ENCODE measurements at places on chromosomes 13 and 19.

DNA sequence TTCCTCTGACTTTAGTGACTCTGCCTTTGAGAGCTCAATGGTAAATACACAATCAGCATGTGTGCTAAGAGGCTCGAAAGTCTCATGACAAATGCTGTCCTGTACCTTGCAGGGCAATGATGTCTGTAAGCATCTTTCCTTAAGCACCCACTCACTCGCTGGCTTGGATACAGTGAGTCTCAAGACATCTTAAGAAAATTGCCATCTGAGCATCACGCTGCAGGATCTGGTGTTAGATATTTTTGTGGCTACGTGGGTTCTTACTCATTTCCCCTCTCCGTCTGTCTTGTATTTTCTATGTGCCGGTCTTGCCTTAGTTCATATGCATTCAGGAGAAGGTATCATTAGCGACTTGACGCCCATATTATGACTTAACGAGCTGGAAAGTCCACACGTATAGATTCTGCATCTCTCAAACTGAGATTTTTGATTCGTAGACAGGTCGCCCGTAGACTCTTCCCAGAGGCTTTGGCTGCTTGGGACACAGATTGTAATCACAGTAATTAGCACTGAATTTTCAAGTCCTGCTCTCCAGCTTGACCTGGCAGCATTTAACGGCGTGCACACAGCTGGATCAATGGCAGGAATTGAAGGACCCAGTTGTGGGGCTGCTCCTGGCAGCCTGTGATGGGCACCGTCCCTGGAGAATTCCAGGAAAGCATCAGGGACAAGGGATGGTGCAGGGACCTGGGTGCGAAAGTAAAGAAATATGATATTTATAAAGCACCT is 231.2 kb downstream of the ZIC5 start:
- peaks cover 8% of the 10 kb centered on the region for H3K4me1 ChIP-seq
- no peak for DNase-seq
- H3K36me3 ChIP-seq = no peaks in the 10 kb centered on the region
- no peaks in the 10 kb centered on the region for H3K27me3 ChIP-seq
- H3K4me3 ChIP-seq = no peak overlapping the region
- H3K27ac ChIP-seq = no peak overlapping the region

GRCh38 chr19:55196803-55197202 is 12.5 kb downstream of the PTPRH start:
- no peak for DNase-seq
- H3K4me1 ChIP-seq = no peaks in the 10 kb centered on the region
- H3K4me3 ChIP-seq = no peak overlapping the region

- no peaks in the 10 kb centered on the region for H3K36me3 ChIP-seq
- DNase-seq = no peak
- H3K4me1 ChIP-seq = peaks cover 1% of the 10 kb centered on the region
- H3K27ac ChIP-seq = no peak overlapping the region
These were observed 11.2 kb upstream of the TYROBP start for GRCh38 chr19:35919306-35919705.

- no peaks in the 10 kb centered on the region for H3K4me1 ChIP-seq
- H3K27me3 ChIP-seq = no peaks in the 10 kb centered on the region
- DNase-seq = no peak
- no peak overlapping the region for H3K4me3 ChIP-seq
- no peaks in the 10 kb centered on the region for H3K36me3 ChIP-seq
These were observed 1738.2 kb upstream of the MIR17HG start for GRCh38 chr13:89609318-89609717.

GRCh38 chr13:45807520-45808099 is 43.9 kb downstream of the SIAH3 start:
- H3K27ac ChIP-seq = no peak overlapping the region
- peaks cover 5% of the 10 kb centered on the region for H3K4me1 ChIP-seq
- peak; percentile 41 for DNase-seq
- no peak overlapping the region for H3K4me3 ChIP-seq
- H3K27me3 ChIP-seq = peaks cover 4% of the 10 kb centered on the region
- no peaks in the 10 kb centered on the region for H3K36me3 ChIP-seq

GRCh38 chr13:112729408-112729807 is 39.6 kb downstream of the ATP11A start:
- H3K4me3 ChIP-seq = no peak overlapping the region
- no peaks in the 10 kb centered on the region for H3K36me3 ChIP-seq
- DNase-seq = no peak
- H3K27ac ChIP-seq = no peak overlapping the region
- no peaks in the 10 kb centered on the region for H3K27me3 ChIP-seq
- peaks cover 22% of the 10 kb centered on the region for H3K4me1 ChIP-seq

DNA sequence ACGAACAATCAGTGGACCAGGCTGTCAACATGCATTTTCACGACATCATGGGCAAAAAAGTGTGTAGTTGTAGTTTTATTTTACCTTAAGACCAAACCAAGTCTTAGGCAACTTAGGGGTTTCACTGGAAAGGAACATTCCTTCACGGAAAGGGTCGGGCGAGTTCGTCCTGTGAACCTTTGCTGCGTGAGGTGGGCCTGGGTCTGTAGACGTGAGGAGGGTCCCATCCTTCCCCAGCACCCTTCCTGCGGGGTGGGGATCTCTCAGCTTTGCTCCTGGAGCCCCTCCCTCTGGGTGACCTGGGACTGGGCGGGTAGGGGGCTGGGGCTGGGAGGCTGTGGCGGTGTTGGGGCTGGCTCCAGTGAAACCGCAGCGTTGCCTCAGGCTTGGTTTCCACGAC is 12.3 kb upstream of the RPS15 start:
- H3K4me3 ChIP-seq = no peak overlapping the region
- peaks cover 45% of the 10 kb centered on the region for H3K36me3 ChIP-seq
- DNase-seq = no peak
- no peaks in the 10 kb centered on the region for H3K27me3 ChIP-seq
- H3K4me1 ChIP-seq = no peaks in the 10 kb centered on the region
- H3K27ac ChIP-seq = no peak overlapping the region
